ENCODE measurements at places on chromosomes 7 and 10.

DNA sequence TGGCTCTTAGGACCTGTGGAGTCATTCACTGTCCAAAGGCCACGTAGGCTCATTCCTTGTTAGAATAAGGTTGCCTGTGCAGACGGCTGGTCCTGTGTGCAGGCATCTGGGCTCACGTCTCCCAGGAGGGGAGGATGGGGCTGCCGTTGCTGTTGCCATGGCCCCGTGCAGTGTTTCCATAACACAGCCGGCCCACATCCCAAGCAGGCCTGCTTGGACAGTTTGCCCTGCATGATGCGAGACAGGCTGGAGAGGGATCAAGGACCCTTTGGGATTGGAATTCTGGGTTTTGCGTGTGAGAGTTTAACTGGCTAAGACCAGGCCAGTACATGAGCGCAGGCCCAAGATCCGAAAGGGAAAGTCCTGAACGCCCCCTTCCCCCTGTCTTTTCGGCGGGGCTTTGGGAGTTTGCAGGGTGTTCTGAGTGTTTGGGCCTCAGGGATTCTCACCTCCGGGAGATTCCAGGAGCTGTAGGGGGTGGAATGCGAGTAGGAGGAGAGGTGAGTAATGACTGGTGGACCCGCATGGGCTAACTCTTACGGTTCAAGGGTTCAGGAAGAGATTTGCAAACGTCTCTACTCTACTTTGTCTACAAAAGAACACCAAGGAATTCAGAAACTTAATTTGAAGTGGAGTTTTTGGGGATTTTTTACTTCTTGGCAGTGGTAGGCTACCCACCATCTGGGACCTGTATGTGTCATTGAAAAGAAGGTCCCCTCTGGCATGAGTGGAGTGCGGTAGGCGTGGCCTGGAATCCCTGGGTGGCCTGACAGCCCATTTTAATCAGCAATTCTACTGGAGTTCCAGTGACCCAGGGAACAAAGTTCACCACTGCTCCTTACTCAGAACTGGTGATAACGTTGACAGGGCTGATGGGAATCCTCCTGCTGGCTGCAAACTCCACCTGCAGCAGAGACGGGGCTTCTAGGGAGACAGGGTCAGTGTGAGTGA is 125.4 kb downstream of the ITIH5 start:
- no peak for DNase-seq

DNA sequence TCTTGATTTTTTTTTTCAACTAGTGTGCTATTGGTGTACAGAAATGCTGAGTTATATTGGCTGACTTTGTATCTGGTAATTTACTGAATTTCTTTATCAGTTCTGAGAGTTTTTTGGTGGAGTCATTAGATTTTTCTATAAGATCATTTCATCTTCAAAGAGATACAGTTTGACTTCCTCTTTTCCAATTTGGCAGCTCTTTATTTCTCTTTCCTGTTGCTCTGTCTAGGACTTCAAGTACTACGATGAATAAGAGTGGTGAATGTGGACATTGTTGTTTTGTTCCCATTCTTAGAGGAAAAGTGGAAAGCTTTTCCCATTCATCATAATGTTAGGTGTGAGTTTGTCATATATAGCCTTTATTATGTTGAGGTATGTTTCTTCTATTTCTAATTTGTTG is 50.2 kb downstream of the LOXL4 start:
- DNase-seq, result no peak

DNA sequence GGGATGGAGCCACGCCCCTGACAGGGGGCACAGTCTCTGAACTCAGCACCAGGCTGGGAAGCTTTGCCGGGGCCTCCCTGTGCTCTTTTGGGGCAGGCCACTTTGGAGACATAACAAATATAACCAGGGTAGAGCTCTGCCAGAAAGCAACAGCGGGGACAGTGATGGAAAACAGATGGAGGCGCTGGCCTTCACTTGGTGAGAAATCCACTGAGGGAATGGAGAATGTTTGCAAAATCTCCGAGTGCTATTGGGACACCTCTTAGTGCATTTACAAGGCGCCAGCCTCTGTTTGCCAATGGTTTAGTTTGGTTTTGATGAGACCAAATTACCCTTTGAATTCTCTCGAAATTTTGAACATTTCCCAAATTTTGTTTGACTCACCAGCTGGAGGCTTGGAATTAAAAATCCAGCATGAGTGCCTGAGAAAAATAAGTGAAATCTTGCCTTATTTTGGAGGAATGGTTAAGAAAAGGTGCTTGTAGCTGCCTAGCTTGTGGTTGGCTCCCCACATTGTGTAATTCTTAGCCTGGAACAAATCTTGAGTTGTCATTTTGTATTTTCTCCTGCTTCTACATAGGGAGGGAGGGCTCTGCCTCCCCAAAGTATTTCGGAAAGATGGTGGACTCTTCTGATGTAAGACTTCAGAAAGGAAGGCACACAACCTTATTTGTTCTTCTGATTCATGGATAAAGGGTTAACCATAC is 980.5 kb downstream of the LRMDA start:
- DNase-seq, result no peak

DNA sequence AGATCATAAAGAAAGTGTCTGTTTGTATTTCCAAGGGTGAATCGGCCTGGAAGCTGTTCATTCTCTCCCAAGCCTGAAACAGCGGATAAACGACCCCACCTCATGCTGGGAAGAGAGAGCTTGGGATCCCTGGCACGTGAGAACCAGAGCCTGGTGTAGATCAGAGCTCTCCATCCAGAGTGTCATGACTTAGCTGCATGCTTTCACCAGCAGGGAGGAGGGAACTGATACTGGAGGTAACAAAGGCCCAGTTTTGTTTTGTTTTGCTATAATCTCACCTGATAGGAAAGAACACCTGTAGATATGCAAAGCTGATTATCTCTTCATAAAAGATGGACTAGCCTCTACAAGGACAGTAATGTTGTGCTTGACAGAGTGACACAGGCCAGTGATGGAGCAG is 236.6 kb downstream of the POM121L12 start:
- DNase-seq, result no peak

GRCh38 chr7:30922596-30922995 is 10.9 kb downstream of the AQP1 start:
- DNase-seq, result no peak

DNA sequence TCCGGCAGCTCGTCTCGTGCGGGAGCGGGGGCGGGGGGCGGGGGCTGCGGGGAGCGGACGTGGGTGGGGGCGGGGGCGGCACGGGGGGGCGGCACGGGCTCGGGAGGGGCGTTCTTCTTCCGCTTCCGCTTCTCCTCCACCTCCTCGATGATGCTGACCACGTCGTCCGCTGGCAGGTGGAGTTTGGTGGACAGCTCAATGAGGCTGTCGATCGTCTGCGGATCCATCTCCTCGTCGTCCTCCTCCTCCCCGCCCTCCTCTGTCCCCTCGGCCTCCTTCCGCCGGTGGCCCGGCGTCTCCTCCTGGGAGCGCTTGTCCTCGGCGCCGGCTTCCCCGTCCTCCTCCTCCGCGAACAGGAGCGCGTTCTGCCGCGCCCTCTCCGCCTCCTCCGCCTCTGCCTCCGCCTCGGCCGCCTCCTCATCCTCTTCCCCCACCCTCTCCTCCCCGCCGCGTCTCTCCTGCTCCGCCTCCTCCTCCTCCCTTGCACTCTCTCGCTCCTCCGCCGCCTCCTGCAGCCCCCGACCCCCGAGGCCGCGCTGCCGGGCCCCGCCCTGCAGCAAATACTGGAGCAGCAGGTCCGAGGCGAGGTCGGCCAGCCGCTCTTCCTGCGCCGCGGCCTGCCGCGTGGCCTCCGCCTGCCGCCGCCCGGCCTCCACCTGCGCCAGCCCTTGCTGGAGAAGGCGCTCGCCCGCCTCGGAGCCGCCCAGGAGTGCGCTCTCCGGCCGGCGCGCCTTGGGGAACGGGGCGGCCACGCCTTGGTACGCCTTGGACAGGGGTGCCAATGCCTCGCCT is 1.9 kb downstream of the VGF start:
- no peak for DNase-seq

DNA sequence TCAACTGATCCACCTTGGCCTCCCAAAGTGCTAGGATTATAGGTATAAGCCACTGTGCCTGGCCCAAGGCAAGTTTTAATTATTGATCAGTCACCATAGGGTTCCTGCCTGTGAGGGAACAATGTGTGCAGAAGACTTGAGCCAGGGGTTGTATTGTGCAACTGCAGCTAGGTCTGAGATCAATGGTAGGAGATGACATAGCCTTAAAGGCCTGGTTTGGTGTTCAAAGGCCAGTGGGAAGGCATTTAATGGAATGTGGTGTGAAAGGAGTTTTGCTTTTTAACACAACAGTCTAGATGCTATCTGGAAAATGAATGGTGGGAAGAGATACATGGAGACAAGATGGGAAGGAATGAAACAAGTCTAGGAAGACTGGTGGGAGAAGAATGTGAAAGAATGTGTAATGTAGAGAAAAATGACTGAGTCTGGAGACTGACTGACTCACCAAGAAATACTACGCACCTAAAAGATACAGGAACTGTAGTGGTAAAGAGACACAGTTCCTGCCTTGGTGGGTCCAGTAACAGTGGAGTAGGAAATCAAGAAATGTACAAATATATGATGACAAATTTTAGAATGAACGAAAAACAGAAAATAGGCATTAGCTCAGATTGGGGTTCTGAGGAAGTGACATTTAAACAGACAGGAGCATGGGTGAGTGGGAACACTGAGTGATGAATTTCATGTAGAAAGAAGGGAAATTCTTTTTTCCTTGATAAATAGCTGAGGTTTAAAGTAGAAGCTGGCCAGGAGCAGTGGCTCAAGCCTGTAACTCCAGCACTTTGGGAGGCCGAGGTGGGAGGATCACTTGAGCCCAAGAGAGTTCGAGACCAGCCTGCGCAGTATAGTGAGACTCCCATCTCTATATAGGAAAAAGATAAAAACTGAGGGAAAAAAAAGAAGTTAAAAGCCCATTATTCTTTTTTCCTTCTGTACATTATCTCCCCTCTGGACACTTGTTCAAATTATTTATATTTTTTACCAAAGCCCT is 9.4 kb downstream of the HNRNPF start:
- DNase-seq, result no peak

DNA sequence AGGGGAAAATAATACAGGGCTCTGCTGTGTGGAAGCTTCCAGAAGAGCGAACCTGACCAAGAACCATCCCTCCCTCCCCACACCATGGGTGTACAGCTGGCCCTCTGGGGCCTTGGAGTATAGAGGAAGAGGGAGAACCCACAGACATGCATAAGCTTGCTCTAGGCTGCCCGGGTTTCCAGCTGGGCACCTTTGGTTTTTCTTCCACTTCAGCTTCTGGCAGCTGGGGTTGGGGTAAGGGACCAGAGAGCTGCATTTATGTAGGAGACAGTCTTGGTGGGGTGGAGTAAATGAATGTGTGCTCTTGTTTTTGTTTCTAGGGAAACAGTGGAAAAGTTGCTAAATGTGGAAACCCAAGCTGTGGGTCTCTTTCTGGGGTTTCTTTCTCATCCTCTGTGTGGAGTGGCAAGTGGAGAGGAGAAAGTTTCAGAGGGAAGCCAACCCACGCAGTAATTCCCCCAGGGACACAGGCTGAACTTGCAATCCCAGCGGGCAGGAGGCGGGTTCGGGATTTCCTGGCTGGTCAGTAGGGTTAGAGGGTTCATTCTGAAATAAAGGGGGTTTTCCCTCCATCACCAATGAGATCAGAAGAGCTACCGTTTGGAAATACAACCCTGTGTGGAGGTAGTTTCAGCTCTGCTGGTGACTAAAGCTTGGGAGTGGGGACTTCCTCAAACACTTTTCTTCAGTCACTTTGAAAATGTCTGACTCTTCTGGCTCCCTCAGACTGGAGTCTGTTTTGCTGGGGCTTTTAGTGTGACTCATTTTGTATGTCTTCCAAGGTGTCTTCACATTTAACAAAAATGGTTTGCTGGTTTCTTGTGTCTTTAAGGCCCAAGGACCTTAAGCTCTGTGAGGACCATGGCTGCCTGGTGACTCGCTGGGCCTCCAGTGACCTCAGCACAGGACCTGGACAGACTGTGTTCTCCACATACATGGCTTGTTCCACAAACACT is 22.2 kb upstream of the SRGN start:
- DNase-seq, result no peak

- no peak for DNase-seq
Observed at GRCh38 chr7:2025188-2025587, 207.6 kb downstream of the MAD1L1 start.

DNA sequence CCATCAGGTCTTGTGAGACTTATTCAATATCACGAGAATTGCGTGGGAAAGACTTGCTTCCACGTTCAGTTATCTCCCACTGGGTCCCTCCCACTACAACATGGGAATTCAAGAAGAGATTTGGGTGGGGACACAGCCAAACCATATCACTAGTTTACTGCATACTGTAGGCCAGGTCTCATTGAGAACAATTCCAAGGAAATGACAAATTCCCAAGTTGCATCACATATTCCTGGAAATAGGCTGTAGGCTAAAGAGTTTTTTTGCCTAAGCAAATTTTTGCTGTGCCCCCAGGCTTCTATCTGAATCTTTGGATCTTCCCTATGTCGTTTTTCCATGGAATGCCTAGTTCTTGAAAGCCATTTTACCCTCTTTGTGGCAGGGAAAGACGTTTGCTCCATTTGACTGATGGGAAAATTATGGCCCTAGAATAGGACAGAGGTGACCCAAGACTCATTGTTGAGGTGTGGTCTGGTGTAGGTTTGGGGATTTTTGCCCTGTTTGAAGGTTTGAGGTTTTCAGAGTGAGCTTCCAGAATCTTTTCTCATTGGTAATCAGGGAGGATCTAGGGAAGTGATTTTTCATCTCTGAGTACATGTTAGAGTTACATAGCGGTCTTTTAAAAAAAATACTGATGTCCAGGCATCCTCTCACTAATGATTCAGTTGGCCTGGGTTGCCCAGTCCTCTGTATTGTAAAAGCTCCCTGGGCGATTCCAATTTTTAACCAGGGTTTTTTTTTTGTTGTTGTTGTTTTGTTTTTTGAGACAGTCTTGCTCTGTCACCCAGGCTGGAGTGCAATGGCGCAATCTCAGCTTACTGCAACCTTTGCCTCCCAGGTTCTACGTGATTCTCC is 44.4 kb downstream of the TACR2 start:
- no peak for DNase-seq

Measured in activated CD8-positive, alpha-beta memory T cell treated with anti-CD3 and anti-CD28 coated beads for 4 hours (primary cell).